ENCODE measurements at places on chromosomes 11 and 22.

- peak; percentile 59 for DNase-seq
Measured at GRCh38 chr11:6419009-6419631, at the start of gene APBB1. APBB1 (minus strand) TSS chr11:6419094; CDS start chr11:6411347, 7,747 bp downstream.

DNA sequence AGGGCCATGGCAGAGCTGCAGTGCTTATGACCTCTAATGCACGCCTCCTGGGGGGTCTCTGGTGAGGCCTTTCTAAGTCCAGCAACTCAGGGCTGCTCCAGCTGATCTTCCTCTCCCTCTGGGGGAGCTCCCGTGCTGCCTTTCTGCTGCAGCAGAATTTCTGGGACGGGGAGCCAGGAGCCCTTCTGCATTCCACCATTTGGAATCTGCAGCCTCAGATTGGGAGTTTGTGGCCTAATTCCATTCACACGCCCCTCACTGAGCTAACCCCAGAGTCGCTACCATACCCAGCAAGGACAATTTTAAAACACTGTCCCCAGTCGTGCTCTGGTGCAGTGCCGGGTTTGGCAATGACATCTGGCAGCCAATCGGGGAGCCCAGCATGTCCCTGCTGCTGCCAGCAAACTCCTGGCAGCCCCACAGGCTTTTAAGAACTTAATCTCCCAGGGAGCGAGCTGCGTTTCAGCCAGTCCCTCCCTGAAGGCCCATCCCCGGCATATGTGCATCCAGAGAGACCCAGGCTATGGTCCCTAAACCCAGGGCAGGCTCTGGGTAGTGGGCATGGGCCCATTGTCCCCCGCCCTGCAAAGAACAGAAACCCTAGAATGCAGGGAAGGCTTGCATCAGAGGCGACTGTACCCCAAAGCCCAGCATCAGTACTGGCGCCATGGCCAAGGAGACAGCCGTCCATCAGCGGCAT, 4.7 kb downstream of the SHANK2 start:
- no peak for DNase-seq

DNA sequence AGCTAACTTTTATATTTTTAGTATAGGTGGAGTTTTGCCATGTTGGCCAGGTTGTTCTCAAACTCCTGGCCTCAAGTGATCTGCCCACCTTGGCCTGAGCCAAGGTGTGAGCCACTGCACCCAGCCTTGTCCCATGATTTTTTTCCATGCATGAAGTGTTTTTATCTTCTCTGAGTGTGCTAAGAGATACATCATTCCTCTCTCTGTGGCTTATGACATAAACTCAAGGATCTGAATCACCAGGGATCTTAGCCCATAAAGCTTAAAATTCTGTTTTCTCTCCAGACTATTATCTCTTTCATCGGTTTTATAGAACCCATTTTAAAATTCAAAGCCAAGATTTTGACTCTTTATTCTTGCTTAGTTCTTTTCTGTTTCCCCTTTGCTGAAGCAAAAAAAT, 48.4 kb upstream of the C11orf58 start:
- DNase-seq: no peak

GRCh38 chr22:50620593-50621355, 7.2 kb downstream of the ARSA start:
- peak; percentile 56 for DNase-seq

- DNase-seq: no peak
Measured at GRCh38 chr22:21455334-21456089, 11.7 kb upstream of the TMEM191C start.

GRCh38 chr11:71502026-71502425, 25.0 kb upstream of the KRTAP5-7 start:
- no peak for DNase-seq

- DNase-seq: no peak
Measured at GRCh38 chr11:121754598-121754997, 301.8 kb upstream of the SORL1-AS1 start.

GRCh38 chr11:116849486-116849885, 12.1 kb upstream of the APOA1 start:
- DNase-seq: no peak

DNA sequence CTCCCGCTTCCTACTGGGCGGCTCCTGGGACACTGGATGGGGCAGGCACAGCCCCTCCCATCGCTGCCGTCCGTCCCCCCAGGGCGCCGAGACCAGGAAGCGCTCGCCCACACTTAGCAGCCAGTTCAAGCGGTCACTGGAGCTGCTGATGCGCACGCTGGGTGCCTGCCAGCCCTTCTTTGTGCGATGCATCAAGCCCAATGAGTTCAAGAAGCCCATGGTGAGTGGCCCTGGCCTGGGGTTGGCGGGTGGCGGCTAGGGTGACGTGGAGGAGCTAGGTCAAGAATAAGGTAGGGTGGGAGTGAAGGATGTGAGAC, 44.6 kb downstream of the MYO7A start:
- DNase-seq: no peak
